ENCODE measurements at places on chromosomes 5 and 9.

- no peak for DNase-seq
Measured at GRCh38 chr9:108913391-108913790, 20.5 kb downstream of the ELP1 start.

DNA sequence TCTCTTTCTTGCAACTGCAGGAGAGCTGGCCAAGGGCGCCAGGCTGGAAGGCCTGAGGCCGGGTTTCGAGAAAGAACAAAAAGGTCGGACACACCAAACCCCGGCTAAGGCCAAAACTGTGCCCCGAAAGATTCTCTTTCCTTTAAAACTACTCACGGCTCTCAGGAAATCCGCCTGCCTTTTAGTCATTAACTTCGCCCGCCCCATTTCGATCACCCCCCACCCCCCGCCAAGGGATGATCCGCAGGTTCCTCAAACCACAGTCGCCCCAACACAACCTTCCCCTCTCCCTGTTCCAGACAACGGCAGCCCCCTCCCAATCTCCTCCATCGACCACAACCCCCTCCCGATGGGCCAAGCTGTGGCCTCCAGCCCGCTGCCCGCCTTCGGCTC lies 536 bp downstream of the FEM1C start:
- DNase-seq, result peak; percentile 69

DNA sequence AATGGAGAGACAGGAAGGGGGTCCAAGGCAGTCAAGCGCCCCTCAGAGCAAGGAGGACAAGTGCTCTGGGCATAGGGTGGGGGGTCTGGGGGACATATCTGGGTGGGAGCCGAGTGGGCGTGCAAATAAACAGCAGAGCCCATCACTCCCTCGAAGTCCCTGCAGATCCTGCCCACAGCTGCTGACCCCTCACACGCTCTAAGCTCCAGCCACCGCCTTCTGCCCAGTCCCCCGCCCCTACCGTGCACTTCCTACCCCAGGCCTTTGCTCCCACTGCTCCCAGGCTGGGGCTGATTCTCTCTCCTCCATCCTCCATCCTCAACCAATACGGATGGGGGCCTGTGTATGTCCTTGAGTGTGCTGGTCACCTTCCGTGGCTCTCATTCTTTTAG lies 16.9 kb upstream of the ALDH1B1 start:
- DNase-seq, result no peak

DNA sequence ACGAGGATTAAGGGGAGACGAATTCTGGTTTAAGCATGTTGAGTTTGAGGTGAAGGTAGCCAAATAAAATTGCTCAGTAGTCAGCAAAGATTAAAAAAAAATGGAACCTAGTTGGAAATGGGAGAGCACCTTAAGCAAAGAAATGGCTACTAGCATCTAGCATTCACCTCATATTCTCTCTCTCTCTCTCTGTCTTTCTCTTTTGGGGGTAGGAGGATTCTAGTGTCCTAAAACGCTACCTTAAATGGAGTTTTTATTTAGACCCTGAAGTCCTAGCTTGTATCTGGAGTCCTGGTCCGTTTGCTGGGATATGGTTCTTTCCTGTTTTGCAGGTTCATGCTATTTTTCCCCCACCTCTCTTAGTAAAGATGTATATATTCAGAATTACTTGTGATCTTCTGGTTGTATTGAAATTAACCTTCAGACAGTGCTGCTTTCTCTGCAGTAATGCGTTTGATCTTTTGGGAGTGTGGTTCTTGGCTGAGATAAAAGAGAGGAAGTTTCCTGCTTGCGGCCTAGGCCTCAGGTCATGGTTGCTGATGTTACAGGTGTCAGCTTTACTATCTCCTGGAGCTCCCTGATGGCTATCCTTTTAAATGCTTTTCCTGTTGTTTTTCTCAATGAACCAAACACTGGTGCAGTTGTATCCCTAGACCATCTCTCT lies 8.0 kb downstream of the TGFBR1 start:
- DNase-seq, result no peak

GRCh38 chr9:121253821-121254501 lies 14.0 kb upstream of the GSN start:
- no peak for DNase-seq

DNA sequence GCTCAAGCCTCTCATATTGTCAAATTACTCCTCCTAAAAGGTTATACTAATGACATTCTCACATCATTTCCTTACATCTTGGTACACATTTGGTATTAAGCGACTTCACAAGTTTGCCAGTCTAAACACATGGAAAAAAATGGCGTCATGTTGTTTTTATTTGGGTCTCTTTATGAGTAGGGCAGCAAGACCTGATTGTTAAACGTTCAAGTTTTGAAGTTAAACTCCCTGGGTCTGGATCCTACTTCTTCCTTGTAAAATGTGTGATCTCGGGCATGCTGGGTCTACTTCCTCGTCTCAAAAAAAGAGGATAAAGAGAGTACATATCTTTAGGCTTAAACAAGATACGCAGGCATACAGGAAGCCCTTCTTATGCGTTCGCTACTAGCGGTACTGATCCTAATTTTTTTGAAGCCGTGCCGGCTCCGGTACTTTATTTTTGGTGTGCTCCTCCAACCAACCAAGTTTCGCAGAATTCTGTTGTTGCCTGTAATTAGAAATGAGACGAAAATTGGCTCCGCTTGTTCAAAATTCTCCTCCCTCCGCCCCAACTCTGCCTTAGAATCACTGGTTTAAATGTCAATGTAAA lies 596 bp upstream of the CDC37L1 start:
- no peak for DNase-seq

- no peak for DNase-seq
Measured at GRCh38 chr9:28688172-28688571, 1114.9 kb upstream of the C9orf72 start.

GRCh38 chr5:66864240-66864884 lies 268.2 kb downstream of the MAST4 start:
- no peak for DNase-seq
